ENCODE measurements at places on chromosomes 2 and 18.

GRCh38 chr2:136034629-136035028, 49.2 kb upstream of the DARS1 start:
- DNase-seq, result no peak

DNA sequence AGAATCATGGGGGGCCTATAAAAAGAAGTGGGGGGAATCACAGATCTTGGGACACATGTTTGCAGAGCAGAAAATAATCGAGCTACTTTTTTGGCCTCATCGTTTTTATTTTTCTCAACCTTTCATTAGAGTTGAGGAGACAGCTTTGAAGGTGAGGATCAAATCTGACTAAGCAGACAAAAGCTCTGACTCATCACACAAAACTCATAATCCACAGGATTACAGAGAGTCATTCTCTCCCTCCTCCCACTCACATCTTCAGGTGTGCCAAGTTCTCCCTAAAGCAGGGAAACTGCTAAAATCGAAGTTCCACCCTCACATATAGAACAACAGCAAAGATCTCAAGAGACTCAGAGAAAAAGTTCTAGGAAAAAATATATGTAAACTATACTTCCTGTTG, 15.6 kb downstream of the BAZ2B start:
- no peak for DNase-seq

DNA sequence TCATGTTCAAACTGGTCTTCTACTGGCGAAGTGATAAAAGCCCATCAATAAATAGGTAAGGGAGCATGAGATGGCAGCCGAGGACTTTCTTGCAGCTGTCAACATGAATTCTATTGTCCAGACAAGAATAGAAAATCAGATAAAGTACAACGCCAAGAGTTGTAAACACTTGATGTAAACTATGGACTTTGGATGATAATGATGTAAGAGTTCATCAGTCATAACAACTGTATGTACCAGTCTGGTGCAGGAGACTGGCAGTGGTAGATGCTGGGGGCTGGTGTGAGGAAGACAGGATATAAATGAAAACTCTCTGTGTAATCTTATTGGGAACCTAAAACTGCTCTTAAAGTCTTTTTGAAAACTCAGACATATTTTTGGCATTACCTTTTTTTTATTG, 155.9 kb upstream of the RASGRP3 start:
- DNase-seq, result no peak

GRCh38 chr2:134181219-134181618, 72.7 kb upstream of the MGAT5 start:
- no peak for DNase-seq

DNA sequence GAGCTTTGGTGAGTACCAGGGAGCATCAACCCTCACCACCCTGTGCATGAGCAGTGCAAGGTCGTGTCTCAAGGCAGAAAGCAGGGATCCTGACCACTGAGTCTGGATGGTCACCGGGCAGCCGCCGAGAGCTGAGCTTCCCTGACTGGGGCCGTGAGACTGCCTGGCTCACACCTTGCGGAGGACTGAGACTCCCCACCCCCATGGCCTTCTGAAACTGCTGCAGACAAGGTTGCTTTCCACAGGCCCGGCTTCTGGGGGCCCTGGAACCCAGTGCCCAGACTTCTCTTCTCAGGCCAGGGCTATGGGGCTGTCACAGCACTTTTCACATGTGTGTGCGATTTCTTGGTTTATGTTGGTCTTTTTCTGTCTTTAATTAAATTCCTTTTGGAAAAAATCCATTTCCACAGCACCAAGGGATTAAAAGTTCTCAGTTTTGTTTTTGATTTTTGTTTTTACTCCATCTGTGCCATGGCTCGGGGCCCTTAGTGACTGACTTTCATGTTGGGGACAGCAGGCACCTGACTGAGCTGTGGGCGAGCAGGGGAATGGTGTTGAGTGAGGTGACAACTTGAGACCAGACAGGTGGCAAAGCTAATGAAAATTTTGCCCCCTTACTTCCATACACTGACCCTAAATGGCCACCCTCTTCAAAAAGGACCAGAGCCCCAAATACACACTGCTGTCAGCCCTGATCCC, 297.9 kb downstream of the CYP26B1 start:
- no peak for DNase-seq
